H54 (cell line): ENCODE measurements at places on chromosomes 5 and 9.

DNA sequence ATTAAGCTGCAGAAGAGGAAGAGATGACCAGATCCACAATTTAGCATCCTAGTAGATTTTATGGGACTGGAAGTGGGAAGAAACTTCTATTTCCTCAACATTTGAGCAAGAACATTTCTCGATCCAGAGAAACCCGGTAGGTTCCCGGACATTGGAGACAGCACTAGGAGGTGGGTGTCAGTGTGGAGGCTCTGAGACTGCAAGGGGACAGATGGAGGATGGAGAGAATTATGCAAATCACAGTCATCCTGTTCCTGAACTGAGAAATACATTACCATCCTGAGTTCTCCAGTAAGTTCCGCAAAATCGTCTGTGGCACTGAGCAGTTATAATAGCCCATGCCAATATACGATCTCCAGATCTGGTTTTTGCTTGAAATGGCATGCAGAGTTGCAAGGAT lies 25.6 kb downstream of the GLDC start:
- no peak for DNase-seq

GRCh38 chr5:170503990-170504596 lies at the start of gene KCNIP1:
Gene KCNIP1, plus strand, starts transcription at chr5:170504020.
- no peak for DNase-seq

DNA sequence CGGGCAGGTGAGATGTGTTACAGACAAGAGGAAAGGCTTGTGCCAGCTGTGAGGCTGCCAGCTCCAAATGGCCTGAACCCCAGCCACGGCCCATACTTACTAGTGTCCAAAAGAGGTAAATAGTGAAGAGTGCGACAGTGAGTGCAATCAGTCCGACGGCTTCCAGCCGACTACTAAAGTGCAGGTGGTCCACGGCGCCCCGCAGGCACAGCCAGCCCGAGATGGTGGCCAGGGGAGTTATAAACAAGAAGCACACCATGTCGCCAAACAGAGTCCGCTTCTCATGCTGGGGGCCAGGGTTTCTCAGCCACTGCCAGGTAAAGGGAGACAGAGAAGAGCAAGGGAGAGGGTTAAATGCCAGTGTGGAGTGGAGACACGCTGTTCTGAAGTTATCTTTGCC lies 101.1 kb downstream of the LMNB1 start:
- DNase-seq, result no peak

- no peak for DNase-seq
Observed at GRCh38 chr9:131919216-131919615, 160.5 kb downstream of the MED27 start.

DNA sequence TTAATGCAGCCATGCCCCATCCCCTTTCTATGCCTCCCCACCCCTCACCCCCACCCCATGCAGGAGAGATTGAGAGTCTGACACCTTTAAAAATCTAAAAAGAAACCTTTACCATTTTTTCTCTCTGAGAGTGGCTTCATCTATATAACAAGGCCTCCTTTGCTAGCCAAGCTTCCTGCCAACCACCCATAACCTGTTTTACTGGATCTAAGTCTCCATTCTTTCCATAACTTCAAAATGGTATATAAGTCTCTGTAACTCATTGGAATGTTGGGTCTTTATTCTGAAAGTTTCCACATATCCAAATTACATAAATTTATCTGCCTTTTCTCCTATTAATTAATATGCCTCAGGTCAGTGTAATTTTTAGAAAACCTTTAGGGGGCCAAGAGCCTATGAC lies 1174.0 kb downstream of the MAT2B start:
- no peak for DNase-seq

DNA sequence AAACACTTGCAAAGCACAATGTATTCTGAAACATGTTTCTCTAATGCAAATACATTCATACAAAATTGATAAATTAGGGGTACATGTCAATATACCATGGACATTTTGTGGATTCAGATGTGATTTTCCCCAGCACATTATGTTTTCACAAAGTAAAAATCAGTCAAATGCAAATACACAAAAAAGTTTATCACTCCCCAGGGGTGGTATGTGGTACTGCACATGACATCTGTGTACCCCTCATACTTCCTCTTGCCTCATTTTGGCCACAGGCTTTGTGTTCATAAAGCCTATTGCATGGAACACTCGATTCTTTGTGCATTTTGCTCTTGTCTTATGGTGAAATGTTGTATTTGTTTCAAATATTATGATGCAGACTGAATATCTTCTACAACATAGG lies 116.8 kb upstream of the PDE4D start:
- no peak for DNase-seq

GRCh38 chr9:80040457-80040856 lies 468.7 kb downstream of the TLE4 start:
- no peak for DNase-seq

DNA sequence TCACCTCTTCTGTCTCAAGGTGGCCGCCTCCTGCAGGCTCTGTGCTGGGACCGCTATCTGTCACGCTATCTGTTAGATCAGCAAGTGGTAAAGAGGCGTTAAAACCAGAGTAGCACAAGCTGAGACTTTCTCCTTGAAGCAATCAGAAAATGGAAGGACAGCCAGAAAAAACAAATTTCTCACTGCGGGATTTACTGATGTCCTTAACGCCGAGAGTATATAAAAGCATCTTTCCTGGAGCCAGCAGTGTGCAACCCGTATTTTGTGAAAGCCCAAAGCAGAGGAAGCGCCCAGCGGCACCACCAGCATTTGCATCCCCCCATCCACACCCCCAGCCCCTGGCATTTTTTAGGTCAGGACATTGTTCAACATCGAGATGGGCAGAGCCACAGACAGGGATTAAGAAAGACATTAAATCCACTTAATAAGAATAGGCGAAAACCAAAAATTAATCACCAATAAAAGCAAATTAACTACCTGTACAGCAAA lies 48.6 kb downstream of the DUSP1 start:
- no peak for DNase-seq

- DNase-seq, result no peak
Observed at GRCh38 chr5:90379652-90380051, 29.9 kb downstream of the CETN3 start.

- DNase-seq, result no peak
Observed at GRCh38 chr5:127331890-127332649, 41.5 kb downstream of the MEGF10 start.

GRCh38 chr5:175478008-175478383 lies 364 bp upstream of the SFXN1 start:
- no peak for DNase-seq

DNA sequence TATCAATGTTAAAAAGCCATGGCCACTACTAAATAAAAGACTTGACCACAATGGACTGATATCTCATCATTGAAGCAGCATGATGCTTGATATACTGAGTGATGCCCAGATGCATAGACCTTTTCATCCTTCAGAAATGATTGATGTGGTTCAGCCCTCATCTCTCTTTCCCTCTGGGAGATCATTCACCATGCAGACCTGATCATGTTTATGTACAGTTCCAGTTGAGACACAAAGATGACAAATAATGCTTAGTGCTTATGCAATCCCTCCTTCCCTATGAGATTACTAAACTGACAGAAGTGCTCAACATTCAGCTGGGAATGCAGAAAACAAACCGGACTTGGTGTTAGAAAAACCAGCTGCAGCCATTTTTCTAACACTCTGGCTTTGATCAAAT lies 91.9 kb upstream of the TLR4 start:
- DNase-seq, result no peak

DNA sequence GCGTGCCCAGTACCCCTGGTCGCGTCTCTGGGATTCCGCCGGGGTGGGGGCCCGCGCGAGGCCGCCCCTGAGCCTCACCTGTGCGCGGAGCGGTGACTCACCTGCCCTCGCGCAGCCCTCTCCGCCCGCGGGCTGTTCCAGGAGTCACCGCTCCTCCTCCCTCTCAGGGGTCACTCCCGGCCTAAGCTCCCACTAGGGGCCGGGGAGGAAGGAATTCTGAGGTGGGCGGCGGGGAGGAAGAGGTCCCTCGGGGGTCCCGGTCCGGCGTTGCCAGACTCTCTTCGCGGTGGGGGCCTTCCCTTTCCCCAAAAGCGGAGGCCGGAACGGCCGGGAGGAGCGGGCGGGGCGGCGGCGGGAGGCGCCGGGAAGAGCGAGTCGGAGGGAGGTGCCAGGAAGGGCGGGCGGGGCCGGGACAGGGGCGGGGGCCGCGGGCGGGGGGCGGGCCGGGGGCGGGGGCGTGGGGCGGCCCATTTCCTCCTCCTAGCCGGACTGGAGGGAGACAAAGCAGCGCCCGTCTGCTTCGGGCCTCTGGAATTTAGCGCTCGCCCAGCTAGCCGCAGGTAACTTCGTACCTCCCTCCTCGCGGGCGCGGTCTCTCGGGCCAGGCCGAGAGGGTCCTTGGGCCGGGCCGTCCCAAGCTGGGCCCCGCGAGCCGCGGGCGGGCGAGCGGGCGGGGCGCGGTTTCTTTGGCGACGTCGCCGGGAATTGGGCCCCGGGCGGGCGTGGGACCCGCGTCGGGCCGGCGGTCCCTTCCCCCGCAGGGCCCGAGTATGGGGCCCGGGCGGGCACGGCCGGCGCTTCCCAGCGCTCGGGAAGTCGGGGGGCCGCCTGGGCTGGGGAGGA lies at the start of gene CTNNA1:
Gene CTNNA1, plus strand, starts transcription at position 475 of the 843 bp plus-strand sequence. CDS start 28,500 bp downstream, outside the sequence.
- peak; percentile 78 for DNase-seq

GRCh38 chr9:95368377-95369160 lies 51.1 kb upstream of the FANCC start:
- no peak for DNase-seq
